Activated CD8-positive, alpha-beta memory T cell treated with anti-CD3 and anti-CD28 coated beads for 36 hours (primary cell): ENCODE measurements at places on chromosomes 16 and 17. TPM values are rescaled to one million over a fixed set of nuclear protein-coding genes. Genes with fewer than 3 reads are reported as not detected.

TNFRSF13B gene
- not detected for total RNA-seq

OR1E1 gene
- not detected for total RNA-seq

CRISPLD2 gene
- total RNA-seq, result not detected

AGRP gene
- 0.25 TPM for total RNA-seq

CACNG4 gene
- not detected for total RNA-seq

PRKCB gene
- 99.0 TPM for total RNA-seq

TBX4 gene
- not detected for total RNA-seq

NOG gene
- 0.15 TPM for total RNA-seq

PRR29 gene
- total RNA-seq, result 0.67 TPM

MAP3K14 gene
- total RNA-seq, result 47.5 TPM

SECTM1 gene
- total RNA-seq, result 0.80 TPM

GCGR gene
- total RNA-seq, result not detected

RRAD gene
- total RNA-seq, result 0.50 TPM

XYLT1 gene
- 4.9 TPM for total RNA-seq

SPATA32 gene
- total RNA-seq, result 0.25 TPM

WNK4 gene
- total RNA-seq, result 0.23 TPM

ZFPM1 gene
- 14.3 TPM for total RNA-seq

TBC1D3B gene
- 3.2 TPM for total RNA-seq

ITGA2B gene
- 0.23 TPM for total RNA-seq

LPO gene
- not detected for total RNA-seq

PLK1 gene
- total RNA-seq, result 65.0 TPM

STAT5A gene
- 197 TPM for total RNA-seq

KRT12 gene
- not detected for total RNA-seq

CLEC18B gene
- 0.32 TPM for total RNA-seq

SLC5A10 gene
- total RNA-seq, result not detected

MRM3 gene
- total RNA-seq, result 40.1 TPM

MYH13 gene
- not detected for total RNA-seq

CHST5 gene
- 0.44 TPM for total RNA-seq

SOX8 gene
- 0.63 TPM for total RNA-seq

EXOC3L1 gene
- total RNA-seq, result 0.19 TPM

USP6 gene
- 0.04 TPM for total RNA-seq

PABPN1L gene
- not detected for total RNA-seq

PRSS8 gene
- not detected for total RNA-seq
